ENCODE measurements at places on chromosomes 16 and 17.

GRCh38 chr16:6524501-6524900 is 808.1 kb upstream of the RBFOX1 start:
- no peak for DNase-seq

DNA sequence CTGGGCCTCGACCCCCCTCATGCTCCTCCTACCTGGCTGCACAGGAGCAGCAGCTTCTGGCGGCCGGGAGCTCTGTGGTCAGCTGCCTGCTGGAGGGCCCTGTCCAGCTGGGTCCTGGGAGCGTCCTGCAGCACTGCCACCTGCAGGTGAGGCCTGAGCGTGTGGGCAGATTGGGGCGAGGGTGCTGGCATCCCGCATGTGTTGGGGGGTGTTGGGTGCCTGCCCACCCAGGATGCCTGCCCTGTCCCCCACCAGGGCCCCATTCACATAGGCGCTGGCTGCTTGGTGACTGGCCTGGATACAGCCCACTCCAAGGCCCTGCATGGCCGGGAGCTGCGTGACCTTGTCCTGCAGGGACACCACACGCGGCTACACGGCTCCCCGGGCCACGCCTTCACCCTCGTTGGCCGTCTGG is 16.5 kb downstream of the FCSK start:
- DNase-seq, result no peak

GRCh38 chr17:20852990-20853370 is 189.8 kb downstream of the USP22 start:
- no peak for DNase-seq

GRCh38 chr16:31513126-31513525 is 4.9 kb upstream of the RUSF1 start:
- DNase-seq, result no peak

- DNase-seq, result peak; percentile 31
These were observed 20.3 kb upstream of the HOXB9 start for GRCh38 chr17:48646183-48647102.

DNA sequence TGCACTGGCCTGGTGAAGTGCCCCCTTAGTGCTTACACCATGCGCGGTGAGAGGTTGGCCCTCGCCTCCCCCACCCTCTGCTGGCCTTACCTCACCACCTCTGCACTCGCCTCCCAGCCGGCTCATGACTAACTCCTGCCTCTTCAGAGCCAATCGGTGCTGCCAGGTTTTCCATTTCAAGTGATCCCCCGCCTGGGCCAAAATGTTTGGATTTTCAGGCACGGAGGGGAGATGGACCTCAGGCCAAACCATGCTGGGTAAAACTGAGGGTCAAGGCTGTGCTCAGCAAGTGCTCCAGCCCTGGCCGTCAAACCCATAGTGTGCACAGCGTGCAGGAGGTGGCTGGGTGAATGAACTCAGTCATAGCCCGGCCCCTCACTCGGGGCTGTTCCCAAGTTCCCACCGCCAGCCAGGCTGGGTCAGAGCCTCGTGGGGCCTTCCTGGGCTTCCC is 175.4 kb downstream of the SEC14L1 start:
- DNase-seq, result no peak

DNA sequence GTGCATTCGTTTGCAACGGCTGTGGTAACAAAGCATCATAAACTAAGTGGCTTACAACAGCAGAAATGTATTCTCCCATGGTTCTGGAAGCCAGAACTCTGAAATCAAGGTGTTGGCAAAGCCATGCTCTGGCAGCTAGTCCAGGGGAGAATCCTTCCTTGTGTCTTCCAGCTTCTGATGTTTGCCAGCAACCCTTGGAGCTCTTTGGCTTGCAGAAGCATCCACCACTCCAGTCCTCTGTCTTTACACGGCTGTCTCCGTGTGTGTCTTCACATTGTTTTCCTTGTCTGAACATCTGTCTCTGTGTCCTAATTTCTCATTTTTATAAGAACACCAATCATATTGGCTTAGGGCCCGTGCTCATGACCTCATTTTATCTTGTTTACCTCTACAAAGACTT is 265.3 kb upstream of the HSBP1 start:
- no peak for DNase-seq

DNA sequence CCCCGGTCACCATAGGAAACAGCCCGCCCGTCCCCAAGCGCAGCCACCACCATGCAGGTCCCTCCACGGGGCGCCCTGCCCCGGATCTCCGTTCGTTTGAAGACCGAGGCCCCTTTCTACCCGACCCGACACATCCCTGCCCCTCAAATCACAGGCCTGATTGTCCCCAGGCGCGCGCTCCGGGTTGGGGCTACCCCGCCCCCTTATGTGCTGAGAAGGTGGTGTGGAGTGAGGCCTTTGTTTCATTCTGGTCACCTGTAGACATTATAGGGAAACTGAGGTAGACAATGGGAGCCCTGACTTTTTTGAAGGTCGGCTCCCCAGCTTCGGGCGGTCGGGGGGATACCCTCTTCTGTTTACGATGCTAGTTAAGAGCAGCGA is 763 bp upstream of the ACTG1 start:
- DNase-seq, result peak; percentile 74
